ENCODE measurements at places on chromosomes 5 and 9. TPM values are rescaled to one million over a fixed set of nuclear protein-coding genes. Genes with fewer than 3 reads are reported as not detected.

DNA sequence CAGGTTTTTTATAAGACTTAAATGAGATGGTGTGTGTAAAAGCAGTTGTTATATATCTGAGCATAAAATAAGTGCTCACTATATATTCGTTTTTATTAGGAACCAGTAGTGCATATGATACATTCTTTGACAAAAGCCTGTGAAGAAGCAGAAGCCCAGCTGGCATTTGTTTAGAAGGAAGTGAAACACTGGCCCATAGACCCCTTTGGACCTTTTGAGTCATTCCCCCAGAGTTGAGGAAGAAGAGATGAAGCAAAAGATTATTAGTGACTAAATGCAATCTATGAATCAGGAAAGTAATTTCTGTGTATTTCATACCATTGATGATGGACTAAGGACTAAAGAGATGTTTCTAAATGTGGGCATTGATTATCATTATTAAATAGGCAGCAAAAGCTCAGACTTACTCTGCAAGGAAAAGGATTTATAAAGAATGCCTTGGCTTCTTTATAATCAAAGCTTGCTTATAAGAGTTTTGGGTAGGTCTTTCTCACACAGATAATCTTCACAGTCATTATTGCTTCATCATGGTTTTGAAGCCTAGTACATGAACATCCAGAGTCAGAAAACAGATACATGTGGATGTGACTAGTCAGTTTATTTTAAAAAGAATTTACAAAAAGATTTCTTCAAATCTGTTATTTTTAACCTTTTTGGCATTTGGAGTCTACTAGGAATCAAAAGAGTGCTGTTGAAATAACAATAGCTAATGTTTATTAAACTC is 16.9 kb upstream of the FER start:
- H3K4me3 ChIP-seq = no peak overlapping the region
- no peaks in the 10 kb centered on the region for H3K36me3 ChIP-seq
- no peak overlapping the region for H3K27ac ChIP-seq
- H3K4me1 ChIP-seq = peaks cover 4% of the 10 kb centered on the region
- H3K27me3 ChIP-seq = no peaks in the 10 kb centered on the region

DNA sequence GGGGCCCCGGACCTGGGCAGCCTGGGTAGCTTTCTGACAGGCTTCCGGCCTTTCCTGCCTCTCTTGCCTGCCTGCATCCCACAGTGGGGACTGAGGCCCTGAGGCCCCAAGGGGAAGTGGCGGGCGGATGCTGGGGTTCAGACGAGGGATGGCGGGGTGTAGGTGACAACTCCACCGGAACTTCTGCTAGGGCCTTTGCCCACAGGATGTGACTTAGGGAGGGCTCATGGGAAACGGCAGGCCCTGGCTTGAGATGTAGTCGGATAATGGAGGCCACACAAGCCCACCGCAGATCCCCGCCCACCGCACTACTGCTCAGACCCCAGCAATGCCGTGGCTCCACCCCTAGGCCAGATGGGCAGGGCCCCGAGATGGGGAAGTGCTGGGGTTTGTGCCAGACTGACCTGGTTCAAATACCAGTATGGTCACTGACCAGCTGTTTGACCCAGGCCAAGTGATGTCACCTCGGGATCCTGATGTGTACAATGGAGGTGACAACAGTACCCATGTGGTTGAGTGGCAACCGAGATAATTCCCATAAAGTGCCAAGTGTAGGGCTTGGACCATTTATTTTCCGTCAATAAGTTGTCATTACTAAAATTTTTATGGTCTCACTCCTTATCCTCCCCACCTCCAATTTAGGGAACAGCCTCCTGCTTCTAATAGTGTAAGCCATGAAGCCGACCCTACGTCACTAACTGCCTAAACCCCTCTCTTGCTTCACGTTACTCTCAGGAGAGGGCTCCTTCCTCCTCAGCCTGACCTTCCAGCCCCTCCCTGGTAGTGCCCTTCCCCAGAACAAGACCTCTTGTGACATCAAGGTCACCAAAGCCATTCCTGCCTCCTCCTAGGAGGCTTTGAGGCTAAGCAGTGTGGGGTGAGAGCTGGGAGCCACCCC is 2.5 kb upstream of the CDK9 start:
- DNase-seq = no peak
- peaks cover 67% of the 10 kb centered on the region for H3K4me1 ChIP-seq
- H3K27me3 ChIP-seq = no peaks in the 10 kb centered on the region
- H3K36me3 ChIP-seq = peaks cover 11% of the 10 kb centered on the region

- peak overlapping the region; percentile 57 for H3K27ac ChIP-seq
- H3K4me1 ChIP-seq = peaks cover 92% of the 10 kb centered on the region
- no peak for DNase-seq
- no peaks in the 10 kb centered on the region for H3K36me3 ChIP-seq
- H3K4me3 ChIP-seq = no peak overlapping the region
These were observed 34.9 kb downstream of the RAPGEF1 start for GRCh38 chr9:131704988-131705387.

DNA sequence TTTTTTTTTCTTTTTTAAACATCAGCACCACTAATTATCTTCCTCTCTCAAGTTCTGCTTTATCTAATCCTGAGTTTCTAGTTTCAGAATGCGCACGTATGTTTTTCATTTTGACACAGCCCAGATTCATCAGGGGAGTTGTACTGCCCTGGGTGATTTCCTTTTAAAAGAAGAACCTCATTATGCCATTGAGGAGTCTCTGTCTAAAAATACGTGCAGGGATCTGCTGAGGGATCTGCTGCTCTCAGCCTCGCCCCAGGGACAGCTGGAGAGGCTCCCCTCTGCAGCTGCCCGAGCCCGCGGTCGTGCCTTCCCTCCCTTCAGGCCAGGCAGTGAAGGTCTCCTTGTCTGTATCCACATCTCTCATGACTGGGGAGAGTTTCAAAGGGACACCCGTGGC is 273.1 kb downstream of the ARHGEF28 start:
- H3K27ac ChIP-seq = no peak overlapping the region
- DNase-seq = no peak
- peaks cover 47% of the 10 kb centered on the region for H3K36me3 ChIP-seq
- H3K4me3 ChIP-seq = no peak overlapping the region
- H3K4me1 ChIP-seq = no peaks in the 10 kb centered on the region
- H3K27me3 ChIP-seq = no peaks in the 10 kb centered on the region

- H3K36me3 ChIP-seq = no peaks in the 10 kb centered on the region
- no peak overlapping the region for H3K27ac ChIP-seq
- no peaks in the 10 kb centered on the region for H3K4me1 ChIP-seq
- no peak overlapping the region for H3K4me3 ChIP-seq
- DNase-seq = no peak
These were observed 245.3 kb downstream of the OSTF1 start for GRCh38 chr9:75333624-75334023.

DNA sequence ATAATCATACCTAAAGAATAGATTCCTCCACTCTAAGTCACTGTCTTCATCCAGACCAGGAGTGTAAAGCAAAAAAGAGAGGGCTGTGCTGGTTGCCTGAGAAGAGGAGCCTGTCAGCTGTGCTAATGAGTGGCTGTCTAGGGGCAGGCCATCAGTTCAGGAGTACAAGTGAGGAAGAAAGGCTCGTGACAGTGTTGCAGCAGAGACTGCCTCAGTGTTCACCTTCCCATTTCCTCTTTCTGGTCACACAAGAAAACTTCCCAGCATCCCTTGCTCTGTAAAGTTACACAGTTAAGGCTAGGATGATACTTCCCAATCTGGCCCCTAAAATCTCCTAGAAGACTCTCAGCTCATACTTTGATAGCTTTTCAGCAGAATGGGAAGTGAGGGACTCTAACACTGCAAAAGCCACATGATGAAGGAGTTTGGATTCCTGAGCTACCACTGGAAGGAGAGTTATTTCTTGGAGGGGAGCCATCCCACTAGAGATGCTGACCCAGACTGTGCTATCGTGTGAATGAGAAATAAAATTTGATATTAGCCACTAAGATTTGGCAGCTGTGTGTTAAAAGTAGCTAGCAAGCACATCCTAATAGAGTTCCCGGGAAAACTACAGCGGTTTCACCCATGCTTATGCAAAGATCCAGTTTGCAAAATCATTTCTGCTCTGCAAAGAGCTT is 67.1 kb downstream of the ADAMTS12 start:
- H3K27ac ChIP-seq = no peak overlapping the region
- no peaks in the 10 kb centered on the region for H3K36me3 ChIP-seq
- no peaks in the 10 kb centered on the region for H3K4me1 ChIP-seq

DNA sequence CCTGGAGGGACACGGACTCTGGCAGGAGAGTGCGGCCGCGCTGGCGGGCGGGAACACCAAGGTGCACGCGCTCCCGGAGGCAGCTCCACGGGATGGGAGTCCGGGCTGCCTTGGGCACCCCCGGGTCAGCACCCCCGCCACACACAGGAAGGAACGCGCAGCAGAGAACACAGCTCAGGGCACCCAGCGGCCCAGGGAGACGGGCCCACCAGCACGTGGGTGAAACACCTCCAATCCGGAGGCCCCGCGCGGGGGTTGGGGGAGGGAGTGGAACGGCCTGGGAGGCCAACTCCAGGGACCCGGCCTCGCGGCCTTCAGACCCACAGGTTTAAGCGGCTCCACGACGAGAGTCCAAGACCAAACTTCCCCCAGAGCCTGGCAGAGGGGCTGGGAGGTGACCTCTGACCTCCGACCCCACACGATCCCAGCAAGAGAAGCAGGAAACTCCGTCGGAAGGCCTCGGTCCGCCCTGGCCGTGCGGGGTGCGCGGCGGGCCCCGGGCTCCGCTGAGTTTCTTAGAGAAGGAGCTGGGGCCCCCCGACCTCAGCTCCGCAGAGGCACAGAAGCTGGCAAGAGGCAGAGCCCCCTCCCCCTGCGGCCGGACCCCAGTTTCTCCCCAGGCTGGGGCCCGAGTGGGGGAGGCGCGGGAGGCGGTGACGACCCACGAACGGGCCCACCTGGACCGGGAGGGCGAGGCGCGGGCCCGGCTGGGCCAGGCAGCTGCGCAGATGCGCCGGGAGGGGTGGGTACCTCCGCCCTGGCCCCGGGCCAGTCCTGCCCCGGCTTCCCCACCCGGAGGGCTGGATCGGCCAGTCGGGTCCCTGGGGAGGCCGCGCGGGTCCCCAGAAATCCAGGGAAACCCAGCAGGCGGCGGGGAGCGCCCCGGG is 851 bp downstream of the NACC2 start:
- no peak for DNase-seq
- no peaks in the 10 kb centered on the region for H3K27me3 ChIP-seq
- H3K27ac ChIP-seq = peak overlapping the region; percentile 91
- peak overlapping the region; percentile 70 for H3K4me3 ChIP-seq

DNA sequence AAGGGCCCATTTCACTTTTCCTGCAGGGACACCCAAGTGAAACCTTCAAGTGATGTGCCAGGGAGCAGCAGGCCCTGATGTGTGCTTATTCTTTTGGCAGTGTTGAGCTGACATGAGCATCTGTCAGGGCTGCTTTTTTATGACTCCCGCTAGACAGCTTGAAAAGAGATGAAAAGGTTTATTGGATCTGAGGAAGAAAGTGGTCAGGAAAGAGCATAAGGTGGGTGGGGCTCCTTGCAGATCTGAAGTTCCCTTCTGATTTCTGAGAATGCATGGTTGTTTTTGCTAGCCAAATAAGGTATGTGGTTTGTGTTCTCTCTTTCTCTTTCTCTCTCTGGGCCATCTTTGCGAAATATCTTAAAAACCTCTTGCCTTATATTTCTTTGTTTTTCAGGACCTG is 316.1 kb downstream of the DMRT2 start:
- H3K36me3 ChIP-seq = no peaks in the 10 kb centered on the region
- H3K27me3 ChIP-seq = no peaks in the 10 kb centered on the region
- no peaks in the 10 kb centered on the region for H3K4me1 ChIP-seq
- H3K27ac ChIP-seq = no peak overlapping the region
- no peak for DNase-seq
- no peak overlapping the region for H3K4me3 ChIP-seq

DNA sequence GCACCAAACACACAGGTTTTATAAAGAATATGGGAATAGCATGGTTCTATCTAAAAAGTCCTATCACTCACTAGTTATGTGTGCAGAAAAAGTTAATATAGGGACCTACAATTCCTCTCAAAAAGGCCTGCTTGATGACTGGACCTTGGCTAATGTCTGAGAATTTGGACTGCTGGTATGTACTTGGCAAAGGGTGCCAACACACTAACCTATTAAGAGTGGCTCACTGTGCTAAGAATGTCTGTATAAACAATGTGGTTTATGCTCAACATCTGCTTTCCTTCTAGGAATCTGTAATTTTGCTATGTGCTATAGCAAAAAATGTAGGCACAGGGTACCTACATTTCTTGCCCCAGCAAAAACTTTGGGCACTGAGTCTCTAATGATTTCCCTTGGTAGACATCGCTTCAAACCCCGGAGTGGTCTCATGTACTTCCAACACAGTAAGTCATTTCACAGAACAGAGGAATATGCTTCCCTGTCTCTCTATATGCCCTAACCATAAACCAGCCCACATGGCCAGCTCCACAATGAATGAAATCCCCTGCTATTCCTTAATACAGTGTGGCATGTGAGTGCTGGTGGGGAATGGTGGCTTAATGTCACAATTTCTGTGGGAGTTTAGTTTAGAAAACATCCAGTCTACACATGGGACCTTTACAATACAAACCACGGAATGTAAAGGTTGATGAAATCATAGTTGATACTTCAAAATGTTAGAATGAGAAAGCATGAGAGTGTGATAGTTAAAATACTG is 101.7 kb downstream of the UBAP2 start:
- peaks cover 13% of the 10 kb centered on the region for H3K36me3 ChIP-seq
- no peak for DNase-seq
- H3K4me1 ChIP-seq = no peaks in the 10 kb centered on the region
- no peak overlapping the region for H3K4me3 ChIP-seq
- no peak overlapping the region for H3K27ac ChIP-seq

GRCh38 chr5:103256178-103256577 is 2.4 kb upstream of the MACIR start:
- H3K27me3 ChIP-seq = no peaks in the 10 kb centered on the region
- H3K27ac ChIP-seq = no peak overlapping the region
- no peak overlapping the region for H3K4me3 ChIP-seq
- no peaks in the 10 kb centered on the region for H3K36me3 ChIP-seq
- DNase-seq = no peak

GRCh38 chr9:2158111-2158610 is 143.0 kb downstream of the SMARCA2 start:
- H3K36me3 ChIP-seq = peaks cover 12% of the 10 kb centered on the region

DNA sequence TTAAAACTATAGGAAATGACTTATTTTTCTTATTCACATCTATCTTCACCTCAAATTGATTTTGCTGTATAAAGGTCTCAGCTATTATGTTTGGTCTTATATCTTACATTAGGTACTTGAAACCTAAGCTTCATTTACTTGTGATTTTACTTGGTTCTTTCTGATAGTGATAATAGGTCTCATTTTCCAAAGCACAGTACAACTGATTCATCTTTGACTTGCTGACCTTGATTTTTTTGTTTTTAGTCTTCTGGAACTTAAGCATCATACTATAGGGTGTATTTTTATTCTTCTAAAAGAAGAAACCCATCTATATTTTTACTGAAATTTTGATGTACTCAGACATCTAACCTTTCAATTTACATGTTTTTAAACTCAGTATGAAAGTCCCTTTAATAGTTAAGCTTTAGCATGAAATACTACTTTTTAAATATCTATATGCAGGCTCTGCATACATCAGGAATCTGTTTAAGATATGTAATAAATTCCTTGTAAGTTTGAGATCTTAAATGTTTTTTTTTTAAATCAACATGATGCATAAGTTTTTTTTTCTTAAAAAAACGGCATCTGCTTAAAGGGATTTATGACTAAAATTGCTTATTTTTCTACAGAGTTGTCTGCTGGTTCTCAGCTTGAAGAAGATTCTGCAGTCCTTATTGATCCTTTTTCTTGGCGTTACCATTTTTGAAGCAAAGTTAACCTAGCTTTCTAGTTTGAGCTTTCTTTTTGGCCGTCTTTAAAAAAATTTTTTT is 13.3 kb downstream of the MATR3 start:
- H3K27ac ChIP-seq = no peak overlapping the region
- no peaks in the 10 kb centered on the region for H3K36me3 ChIP-seq
- peaks cover 57% of the 10 kb centered on the region for H3K4me1 ChIP-seq
- no peak for DNase-seq

CDH12 gene
- total RNA-seq = not detected

ELOVL7 gene
- total RNA-seq = 9.8 TPM

STK32A gene
- total RNA-seq = 1.7 TPM

Data from esophagus squamous epithelium (tissue), 5 donors.